ENCODE measurements at places on chromosomes 16 and 17.

DNA sequence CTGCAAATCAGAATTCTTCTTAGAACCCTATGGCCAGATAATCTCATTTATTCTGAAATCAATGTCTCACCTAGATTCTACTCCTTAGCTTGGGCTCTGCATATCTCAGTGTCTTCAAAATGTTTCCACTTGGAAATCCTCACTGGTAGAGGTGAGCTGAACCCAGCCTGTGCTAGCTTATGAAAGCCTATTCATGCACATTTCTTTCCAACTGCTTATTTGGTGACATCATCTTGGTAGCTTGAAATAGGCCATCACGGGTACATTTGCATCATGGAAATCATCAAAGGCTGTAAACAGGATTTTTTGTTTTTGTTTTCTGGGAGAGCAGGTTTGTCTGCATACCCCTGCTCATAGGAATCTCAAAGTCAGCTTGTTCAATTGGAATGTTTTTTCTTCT is 130.8 kb downstream of the KCNJ18 start:
- no peak for DNase-seq

DNA sequence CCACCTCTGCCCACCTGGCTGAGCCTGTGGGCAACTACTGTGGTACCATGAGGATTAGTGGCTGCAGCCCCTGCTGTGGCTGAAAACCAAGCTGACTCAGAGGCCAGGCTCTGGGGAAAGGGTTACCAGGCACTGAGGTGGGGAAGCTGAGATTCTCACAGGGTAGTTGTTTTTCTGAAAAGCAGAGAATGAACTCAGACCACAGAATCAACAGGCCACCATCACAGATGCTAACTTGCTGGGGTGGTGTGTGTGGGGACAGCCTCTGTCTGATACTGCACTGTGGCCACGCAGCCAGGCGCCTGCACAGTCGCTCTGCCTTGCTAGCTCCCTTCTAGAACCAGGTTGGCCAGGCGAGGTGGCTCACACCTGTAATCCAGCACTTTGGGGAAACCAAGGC is 28.8 kb downstream of the NPLOC4 start:
- no peak for DNase-seq

GRCh38 chr17:19019041-19019941 is 14.7 kb upstream of the FAM83G start:
- DNase-seq = peak; percentile 66

- DNase-seq = no peak
These were observed 92.9 kb downstream of the RGS9 start for GRCh38 chr17:65230040-65230439.

DNA sequence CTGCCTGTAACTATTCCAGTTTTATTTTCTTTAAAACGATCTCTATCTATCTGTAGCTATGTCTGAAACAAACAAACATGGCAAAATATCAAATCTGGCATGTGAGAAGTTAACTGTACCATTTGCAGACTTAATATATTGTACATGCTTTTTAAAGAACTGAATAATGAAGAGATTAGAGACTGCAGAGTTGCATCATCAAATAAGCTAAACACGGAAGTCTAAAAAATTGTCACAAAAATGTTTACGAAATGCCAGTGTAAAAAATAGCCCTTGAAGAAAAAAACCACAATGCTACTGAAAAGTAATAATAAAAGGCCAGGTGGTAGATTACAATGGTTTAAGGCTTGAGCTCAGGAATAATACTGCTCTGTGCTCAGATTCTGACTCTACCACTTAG is 43.1 kb downstream of the HS3ST3A1 start:
- no peak for DNase-seq

DNA sequence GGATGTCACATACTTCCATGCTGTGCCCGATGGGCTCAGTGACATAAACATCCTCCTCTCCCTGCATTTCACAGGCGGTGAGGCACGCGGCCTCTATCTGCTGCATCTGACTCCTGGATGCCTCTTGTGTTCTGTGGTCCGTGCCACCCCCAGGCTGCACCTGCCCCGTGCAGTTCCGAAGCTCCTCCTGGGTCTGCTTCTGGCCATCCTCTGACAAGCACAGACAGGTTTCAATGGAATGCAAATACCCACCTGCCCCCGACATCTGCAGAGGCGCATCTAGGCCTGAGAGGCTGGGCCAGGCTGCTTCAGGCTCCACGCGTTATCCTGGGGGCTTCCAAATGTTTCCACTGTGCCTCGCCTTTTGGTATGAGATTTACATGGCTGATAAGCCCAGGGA is 46.3 kb upstream of the DNAH17 start:
- no peak for DNase-seq

- DNase-seq = no peak
These were observed 81.4 kb upstream of the ELAC2 start for GRCh38 chr17:13099089-13099735.

DNA sequence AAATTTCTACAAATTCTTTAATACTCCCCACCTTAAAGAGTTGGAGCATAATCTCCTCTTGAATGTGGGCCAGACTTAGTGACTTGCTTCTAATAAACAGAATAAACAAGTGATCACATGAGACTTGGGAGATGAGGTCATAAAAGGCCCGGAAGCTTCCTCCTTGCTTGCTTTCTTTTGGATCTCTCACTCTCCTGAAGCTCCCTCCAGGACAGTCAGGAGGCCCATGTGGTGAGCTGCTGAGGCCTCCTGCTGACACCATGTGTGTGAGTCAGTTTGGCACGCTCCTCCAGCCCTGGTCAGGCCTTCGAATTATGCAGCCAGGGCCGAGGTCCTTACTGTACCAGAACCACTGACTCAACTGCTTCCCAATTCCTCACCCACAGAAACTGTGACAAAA is 53.2 kb downstream of the NDEL1 start:
- no peak for DNase-seq

DNA sequence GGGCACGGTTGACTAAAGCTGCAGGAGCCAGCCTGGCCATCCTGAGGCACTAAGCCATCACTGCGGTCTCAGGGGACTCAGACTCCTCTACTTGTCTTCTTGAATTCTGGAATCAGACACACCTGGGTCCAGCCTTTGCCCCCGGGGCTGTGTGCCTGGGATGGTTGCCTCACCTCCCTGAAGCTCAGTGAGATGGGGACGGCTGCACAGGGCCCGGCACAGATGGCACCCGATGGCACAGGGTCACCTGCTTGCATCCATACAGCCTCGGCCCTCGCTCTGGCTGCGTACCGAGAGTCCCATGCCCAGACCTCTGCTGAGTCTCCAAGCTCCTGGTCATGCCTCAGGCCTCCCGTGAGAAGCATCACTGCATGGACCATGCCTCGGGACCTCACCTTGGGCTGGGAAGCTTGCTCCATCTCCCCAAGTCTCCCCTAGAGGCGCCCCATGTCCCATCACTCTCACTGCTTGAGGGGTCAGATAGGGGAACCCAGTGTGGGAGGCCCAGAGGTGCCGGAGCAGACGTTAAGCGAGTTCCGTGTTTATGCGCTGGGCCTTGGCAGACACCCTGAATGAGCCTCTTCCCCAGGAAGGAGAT is 316.3 kb downstream of the SEC14L1 start:
- no peak for DNase-seq

GRCh38 chr16:66996324-66996982 is 8.1 kb downstream of the CES4A start:
- no peak for DNase-seq

All from cardiac septum (tissue), 1 donor.